Cortex of kidney (tissue), 1 donor: ENCODE measurements at places on chromosomes 7 and 10.

DNA sequence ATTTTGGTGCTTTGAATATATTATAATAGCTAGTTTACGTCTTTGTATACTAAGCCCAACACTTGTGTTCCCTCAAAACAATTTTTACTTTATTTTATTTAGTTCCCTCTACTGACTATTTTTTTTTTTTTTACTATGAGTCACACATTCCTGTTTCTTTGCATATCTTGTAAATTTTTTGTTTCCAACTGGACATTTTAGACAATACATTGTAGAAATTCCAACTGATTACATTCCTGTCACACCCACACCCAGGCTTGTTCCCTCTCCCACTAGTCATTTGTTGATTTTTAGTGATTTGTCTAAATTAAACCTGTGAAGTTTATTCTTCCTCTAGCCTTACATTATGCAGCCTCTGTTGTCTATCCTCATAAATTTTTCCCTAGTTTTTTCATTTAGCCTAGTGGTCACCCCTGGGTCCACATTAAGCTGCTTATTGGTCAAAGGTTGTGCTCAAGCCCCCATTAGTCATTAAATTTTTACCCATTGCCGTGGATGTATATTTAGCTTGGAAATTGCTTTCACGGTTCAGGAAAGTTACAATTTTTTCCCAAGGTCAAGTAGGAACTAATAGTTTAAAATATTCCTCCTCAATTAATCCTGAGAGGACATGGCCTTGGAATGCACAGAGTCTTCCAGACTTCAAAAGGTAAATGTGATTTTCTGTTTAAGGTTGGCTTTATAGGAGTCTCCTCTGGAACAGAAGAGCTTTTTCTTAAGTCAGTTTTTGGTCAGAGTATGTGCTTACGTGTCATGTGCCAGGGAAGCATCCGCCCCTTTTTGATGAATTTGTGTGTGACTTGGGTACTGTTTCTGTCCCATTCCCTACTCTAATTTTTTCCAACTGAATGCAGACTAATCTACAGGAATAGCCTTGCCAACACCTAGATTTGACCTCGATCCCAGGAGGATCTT lies 207.6 kb upstream of the TMEM72 start:
- no peak for DNase-seq

- DNase-seq: no peak
Observed at GRCh38 chr7:33678569-33679335, 226.6 kb upstream of the BMPER start.

DNA sequence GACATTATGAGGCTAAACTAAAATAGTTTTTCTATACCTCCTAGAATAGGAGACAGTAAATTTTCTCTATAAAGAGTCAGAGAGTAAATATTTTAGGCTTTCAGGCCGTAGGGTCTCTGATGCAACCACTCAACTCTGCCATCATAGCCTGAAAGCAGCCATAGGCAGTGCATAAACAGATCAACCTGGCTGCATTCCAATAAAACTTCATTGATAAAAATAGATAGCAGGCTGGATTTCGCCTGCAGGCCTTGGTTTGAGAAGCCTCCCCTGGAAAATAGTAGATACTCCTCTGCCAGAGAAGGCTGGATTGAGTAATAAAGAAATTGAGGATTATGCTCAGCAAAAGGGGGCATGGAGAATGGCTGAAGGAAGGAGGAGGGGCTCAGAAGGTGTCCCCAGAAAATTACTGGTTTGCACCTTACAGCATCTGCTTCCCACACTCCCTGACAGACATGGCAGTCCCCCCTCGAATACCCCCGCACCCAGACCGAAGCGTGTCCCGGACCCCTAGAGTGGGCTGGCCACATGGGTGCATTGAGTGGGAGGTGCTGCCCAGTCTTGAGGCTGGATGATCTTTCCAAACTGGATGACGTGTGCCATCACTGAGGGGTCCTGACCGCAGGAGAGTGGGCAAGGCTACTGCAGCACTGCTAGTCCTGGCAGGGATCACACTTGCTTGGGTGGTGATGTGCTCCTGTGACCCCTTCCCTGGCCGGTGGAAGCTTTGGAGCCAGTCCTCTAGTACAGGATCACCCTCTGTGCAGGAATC lies 126.6 kb downstream of the PTPN20 start:
- no peak for DNase-seq

DNA sequence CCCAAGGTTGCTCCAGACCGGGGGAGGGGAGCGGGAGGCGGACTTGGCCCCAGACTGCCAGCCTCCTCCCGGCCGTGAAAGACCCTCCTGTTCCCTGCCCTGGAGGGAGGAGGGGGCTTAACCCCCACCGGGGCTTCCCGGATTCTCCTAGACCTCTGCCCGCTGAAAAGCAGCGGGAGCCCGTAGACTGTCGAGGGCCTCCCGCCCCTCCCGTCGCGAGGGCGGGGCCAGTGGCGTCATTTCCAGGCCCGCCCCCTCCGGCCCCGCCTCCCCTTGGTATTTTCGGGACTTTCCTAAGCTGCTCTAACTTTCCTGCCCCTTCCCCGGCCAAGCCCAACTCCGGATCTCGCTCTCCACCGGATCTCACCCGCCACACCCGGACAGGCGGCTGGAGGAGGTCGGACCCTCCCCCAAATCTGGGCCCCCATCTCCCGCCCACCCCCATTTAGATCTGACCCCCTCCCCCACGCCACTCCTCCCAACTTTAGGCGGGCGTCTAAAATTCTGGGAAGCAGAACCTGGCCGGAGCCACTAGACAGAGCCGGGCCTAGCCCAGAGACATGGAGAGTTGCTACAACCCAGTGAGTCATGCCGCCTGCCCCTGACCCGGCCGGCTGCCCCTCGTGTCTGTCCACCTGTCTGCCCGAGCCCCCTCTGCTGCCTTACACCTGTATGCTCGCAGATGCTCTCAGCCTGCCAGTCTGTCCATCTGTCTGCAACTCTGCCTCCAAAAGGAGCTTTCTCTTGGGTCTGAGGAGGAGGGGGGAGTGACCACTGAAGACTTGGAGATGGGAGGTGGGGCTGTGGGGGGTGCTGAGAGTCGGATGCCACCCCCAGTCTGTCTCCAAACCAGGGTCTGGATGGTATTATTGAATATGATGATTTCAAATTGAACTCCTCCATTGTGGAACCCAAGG lies at the start of gene NFKB2:
NFKB2 (plus strand) TSS at position 306 of the 917 bp plus-strand sequence; CDS start at position 561, 255 bp downstream.
- DNase-seq: no peak

DNA sequence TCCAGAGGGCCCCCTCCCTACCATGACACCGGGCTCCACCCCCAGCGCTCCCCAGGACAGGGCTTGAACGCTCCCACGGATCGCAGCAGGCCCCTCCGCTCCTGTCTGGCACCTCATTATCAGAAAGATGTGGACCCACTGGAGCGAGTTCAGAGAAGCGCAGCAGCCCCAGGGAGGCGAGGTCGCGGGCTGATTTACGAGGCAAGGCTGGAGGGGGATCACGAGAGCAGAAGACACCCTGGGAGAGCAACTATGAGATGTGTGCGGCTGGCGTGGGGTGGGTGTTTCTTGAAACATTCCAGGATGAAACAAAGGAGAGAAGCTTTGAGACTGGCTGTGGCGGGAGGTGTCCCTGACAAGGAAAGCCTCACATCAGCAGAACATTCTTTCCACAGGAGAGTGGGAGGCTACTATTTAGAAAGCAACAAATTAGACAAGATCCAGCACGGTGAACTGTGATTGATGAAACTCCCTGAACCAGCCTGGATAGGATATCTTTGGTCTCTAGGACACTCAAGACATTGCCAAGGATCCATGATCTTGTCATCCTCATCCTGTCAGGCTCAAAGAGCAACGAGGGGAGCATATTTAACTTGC lies 66.0 kb downstream of the JCAD start:
- no peak for DNase-seq

DNA sequence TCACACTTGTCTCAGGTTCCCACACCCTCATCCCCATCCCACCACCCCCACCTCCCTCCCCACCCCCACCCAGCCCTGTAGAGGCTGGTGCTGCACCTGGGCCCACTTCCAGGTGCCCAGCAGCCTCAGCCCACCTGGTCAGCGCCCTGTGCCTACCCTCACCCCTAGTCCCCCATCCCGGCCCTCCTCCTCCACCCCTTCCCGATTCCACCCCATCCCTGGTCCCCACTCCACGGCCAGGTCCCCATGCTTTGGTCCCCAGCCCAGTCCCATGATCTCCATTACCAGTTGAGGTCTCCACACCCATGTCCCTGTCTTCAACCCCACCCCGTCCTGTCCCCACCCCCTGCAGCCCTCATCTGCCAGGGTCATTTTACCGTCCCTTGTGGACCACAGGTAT lies 24.6 kb upstream of the CNPY1 start:
- no peak for DNase-seq

- DNase-seq: no peak
Observed at GRCh38 chr10:79425074-79425532, 20.3 kb downstream of the ZCCHC24 start.
